ENCODE measurements at places on chromosomes 7 and 10. TPM values are rescaled to one million over a fixed set of nuclear protein-coding genes. Genes with fewer than 3 reads are reported as not detected.

Gene LMBR1
- total RNA-seq, result 55.8 TPM

GRCh38 chr7:65946904-65947303 lies 35.1 kb downstream of the GUSB start:
- no peak for DNase-seq

- DNase-seq, result no peak
Measured at GRCh38 chr10:34576797-34577196, 238.3 kb downstream of the PARD3 start.

DNA sequence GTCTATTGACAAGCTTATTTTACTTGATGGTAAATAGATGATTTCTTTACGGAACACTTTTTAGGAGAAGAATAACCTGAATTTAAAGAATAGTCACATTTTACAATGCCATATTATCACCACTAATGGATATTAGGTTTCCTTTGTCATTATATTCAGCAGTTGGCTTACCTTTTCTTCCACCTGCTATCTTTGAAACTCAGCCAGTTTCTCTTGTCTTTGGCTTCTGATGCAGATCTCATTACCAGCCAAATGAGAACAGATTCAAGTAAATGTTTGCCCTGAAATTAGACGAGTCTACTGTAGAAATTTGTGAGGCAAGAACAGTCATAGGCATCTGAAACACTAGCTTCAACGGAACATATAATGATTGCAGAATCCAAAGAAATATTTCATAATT lies 85.5 kb upstream of the OIT3 start:
- DNase-seq, result no peak

Gene SPDYE2
- not detected for total RNA-seq

DNA sequence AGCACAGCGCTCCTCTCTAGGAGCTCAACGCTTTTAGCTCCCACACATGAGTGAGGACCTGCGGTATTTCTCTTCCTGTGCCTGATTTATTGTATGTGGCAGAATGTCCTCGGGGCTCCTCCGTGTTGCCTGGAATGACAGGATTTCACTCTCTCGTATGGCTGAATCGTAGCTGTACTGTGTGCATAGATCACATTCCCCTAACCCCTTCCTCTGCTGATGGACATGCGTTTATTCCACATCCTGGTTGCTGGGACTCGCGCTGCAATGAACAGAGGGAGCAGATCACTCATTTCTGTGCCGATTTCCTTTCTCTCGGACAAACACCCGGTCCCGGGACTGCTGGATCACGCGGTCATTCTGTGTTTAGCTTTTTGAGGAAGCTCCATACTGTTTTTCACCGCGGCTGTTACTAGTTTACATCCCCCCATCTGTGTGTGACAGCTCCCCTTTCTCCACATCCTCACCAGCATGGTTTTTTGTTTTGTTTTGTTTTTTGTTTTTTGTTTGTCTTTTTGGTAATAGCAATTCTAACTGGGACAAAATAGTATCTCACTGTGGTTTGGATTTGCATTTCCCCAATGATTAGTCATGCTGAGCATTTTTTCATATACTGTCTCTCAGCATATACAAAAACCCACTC lies 76.3 kb downstream of the FOXL3 start:
- no peak for DNase-seq

DNA sequence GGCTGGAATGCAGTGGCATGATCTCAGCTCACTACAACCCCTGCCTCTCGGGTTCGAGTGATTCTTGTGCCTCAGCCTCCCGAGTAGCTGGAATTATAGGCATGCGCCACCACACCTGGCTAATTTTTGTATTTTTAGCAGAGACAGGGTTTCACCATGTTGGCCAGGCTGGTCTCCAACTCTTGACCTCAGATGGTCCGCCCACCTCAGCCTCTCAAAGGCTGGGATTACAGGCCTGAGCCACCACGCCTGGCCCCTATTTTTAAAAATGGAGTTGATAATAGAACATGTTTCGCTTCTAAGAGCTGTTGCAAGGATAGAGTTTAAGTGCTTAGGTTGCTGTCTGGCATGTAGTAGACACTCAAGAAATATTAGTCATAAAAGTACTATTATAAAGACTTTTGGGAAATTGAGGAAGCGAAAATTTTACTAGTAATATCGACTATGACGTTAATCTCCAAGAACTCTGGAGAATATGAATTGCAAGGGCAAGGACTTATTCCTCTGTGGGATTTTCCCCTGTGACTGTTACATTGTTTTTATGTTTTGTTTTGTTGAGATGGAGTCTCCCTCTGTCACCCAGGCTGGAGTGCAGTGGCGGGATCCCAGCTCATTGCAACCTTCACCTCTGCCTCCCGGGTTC lies 7.9 kb downstream of the GTF2I start:
- DNase-seq, result no peak

Gene TFEC
- not detected for total RNA-seq

- no peak for DNase-seq
Measured at GRCh38 chr10:28942012-28942411, 264.7 kb downstream of the BAMBI start.

GRCh38 chr10:127887541-127888415 lies 5.0 kb downstream of the CLRN3 start:
- peak; percentile 73 for DNase-seq
